ENCODE measurements at places on chromosomes 5 and 9.

DNA sequence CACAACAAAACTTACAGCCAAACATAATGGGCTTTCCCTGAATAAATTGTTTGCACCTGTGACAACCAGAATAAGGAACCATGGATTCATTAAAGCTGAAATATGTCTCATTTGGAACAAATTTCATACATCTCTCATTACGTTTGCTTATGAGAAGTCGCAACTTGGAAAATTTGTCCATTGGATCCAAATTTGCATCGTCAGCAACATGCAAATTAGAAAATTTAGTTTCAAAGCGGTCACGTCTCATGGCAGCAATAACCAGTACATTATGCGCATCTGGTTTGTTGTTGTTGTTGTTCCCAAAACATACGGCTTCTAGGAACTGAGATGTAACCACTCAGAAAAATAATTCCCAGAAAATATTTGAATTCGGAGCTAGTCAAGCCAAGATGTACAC, 1311.5 kb upstream of the CDH6 start:
- DNase-seq: no peak

DNA sequence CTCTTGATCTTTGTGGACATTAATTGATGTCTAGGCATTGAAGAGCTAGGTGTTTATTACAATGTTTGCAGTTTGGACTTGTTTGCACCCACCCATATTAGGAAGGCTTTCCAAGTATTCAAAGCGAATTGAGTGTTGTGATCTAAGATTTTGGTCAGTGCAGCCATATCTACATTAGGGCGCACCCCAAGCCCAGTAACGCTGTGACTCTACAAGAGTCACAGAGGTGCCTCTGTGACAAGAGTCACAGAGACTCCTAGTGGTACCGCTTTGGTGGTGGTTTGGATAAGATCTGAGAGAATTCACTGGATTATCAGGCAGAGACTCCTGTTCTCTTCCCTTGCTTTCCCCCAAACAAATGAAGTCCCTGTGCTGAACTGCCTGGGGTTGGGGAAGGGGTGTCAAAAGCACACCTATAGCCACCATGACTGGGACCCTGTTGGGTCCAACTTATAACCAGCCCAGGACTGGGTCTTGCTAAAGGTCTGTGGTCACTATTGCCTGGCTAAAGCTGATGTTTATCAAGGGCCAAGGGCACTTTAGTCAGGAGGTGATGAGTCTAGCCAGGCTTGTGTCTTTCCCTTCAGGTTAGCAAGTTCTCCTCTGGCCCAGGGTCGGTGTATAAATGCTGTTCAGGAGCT, 114.1 kb upstream of the RIOK2 start:
- peak; percentile 11 for DNase-seq

DNA sequence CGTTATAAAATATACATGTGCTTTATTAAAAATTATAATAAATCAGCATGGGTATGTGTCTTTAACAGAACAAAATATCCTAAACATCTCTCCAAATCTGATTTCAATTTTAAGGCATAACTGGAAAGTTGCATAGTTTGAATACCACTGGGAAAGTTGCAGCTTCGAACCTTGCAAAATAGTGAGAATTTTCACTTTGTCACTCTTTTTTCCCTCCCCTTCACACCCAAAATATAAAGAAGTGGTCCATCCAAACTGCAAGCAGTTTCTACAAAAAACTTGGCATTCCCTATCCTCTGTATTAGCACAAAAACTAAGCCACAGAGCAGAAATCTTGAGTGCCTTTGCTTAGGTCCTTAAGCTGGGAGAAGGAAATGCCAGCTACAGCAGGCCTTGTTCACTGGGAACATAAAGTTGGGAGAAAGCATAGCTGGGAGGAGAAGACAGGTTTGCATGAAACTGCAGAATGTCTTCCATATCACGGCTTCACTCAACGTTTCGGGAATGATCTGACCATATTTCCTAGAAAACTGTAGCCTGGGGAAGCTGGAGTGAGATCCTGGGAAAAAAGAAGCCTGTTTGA, 400.3 kb downstream of the EBF1 start:
- DNase-seq: no peak

DNA sequence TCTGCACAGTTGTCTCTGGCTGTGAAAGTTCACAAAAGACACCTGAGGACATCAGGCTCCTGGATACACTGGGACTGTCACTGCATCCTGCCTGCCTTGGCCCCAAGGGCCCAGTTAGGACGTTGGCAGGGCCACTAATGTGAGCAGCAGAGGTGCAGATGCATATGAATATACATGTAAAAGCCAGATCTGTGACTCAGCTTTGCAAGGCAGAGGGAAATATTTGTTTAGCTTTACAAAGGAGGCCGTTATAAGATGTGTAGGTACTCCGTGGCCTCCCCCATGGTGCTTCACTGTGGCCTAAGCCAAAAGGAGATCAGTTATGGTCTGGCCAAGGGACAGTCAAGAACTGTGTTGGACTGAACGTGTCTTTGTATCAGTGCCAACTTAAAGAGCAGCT, 4.1 kb upstream of the C1QTNF3 start:
- no peak for DNase-seq

- no peak for DNase-seq
Measured at GRCh38 chr9:115158661-115159481, 40.9 kb upstream of the TNC start.

DNA sequence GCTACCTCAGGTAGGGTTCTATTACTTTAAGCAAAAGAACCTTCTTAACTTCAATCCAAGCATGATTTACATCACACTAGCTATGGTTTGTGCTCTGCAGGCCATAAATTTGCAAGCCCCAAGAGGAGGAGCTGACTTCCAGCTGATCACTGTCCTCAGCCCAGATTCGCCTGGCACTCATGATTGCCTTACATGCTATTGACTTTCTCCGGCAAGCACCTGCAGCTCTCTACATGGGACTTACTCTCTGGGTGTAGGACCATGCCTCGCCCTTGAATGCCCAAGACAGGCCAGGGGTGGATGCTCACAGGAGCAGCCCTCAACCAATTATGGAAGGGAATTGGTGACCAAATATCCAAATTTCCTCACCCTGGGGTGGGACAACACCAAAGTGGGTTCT, 99.8 kb downstream of the ESM1 start:
- DNase-seq: no peak

DNA sequence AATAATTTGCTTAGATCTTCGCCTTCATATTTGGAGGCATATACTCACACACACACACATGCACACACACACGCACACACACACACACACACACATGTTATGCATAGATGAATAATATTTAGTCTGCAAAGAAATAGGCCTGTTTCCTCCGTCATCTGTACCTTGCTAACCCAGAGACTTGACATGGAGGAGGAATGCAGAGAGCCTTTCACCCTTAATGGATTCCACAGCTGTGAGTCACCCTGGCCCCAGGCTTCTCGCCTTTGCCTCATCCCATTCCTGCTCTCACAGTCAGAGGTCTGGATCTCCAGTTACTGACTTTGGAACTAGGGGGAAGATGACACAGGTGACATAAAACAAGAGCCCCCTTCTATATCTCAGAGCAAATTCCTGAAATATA, 29.7 kb downstream of the ZNF462 start:
- no peak for DNase-seq

DNA sequence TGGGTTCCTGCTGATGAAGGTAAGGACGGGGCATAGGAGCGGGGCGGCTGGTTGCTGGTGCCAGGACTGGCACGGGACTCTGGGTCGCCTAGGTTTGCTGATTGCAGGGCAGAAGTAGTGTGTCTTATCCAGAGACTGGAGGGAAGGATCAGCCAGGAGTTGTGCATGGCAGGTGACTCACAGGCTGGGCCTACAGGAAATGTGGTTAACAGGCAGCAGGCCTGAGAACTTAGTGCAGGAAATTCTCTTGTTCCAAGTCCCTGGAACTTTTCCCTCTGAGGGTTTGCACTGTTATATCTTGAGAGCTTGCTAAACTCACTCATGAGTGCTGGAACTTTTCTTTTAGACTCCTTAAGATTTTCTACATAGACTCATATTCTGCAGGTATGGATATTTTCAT, 95.1 kb downstream of the ANXA2R start:
- no peak for DNase-seq

DNA sequence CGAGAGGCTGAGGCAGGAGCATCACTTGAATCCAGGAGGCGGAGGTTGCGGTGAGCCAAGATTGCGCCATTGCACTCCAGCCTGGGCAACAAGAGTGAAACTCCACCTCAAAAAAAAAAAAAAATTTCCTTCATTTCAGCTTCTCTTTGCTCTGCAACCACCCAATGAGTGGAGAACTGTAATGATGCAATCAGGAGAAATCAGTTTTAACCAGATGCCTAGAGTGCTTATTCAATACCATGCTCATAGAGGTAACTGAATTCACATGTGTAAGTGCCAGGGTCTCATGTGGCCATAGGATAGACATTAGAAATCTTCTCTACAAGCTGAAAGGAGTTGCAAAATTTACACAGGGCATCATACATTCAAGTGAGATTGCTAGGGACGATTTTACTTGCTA, 70.6 kb downstream of the HMHB1 start:
- no peak for DNase-seq

GRCh38 chr5:141709699-141710267, 27.8 kb upstream of the ARAP3 start:
- no peak for DNase-seq

DNA sequence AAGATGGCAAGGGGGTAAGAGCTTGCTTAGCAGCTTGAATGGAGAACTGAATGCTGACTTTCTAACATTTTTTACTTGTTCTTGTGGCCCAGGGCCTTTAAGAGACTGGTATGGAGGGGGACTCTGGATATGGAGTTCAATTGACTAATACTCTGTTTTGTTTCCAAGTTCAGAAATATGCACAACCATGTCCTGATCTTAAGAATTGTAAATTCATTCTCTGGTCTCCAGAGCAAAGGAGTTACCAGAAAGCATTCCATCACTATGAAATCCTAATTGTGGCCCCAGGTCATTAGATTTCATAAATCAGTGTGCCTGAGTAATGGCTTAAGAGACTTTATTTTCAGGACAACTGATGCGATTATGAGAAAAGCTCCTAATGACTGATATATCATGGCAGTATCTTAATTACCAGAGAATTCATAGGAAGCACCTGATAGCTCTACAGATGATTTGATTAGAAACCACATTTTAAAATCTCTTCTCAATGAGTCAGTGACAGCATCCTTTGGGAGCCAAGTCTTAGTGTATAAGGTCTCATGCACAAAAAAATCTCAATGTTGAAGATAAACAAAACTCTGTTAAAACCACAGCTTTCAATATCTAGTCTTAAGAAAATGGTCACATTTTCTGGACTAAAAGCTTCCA, 613.6 kb upstream of the KLF4 start:
- no peak for DNase-seq

- no peak for DNase-seq
Measured at GRCh38 chr5:180130291-180130869, 58.8 kb upstream of the RNF130 start.

DNA sequence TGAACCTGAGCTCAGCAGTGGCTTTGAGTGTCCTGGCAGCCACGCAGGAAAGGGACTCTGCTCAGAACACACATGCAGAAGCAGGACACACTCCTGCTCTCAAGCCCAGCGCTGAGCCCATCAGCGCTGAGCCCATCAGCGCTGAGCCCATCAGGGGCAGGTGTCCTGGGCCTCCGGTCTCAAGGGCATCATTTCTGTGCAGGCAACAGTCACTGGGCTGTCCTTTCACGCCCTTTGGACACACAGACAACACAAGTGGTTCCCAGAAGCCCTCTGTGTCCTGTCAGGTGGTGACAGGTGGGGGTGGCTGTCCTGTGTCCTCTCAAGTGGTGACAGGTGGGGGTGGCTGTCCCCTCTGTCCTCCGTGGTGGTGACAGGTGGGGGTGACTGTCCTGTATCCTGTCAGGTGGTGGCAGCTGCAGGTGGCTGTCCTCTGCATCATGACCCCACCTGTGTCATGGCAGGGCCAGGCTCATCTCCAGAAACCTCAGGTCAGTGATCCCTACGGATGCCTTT, 39.0 kb upstream of the CLPTM1L start:
- DNase-seq: no peak

DNA sequence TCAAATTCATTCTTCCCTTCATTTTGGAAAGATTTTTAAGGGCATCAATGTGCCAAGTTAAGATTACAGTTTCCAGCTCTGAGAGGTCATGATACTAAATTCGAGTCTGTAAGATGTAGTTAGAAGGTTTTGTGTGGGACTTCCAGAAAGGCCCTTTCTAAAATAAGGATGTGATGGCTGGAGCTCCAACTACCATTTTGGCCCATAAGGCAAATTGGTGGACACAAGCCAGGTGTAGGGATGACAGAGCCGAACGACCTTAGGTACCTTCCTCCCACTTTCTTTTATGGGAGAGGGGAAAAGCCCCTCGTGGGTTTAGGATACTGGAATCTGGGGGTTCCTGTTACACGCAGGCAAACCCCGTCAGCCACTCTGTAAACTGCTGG, 54.3 kb upstream of the PTPDC1 start:
- DNase-seq: no peak

DNA sequence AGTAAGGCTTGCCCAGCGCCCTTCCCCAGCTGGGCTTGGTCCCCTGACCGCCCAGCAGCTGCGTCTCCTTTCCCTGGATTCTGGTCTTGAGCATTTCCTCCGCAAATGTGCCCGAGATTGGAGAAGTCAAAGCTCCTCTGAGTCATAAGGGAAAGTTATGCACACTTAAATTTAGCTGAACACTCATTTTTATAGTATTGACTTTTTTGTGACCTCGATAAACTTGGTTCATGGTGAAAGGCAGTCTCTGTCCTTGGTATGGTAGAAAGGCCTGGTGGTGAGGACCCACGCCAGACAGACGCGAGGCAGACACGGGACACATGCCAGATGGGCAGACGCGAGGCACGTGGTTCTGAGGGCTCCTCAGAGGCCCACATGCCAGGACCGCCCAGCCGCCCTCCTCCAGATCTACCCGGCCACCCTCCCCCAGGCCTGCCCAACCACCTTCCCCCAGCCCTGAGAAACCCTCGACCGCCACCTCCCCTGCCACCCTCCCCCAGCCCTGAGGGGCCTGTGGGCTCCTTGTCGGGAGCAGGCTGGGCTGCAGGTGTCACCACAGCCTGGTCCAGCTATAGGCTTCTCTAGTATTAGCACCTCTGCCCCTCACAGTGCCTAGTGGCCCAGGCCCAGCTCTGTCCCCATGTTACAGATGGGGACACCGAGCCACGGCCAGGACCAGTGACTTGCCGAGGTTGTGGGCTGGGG, 60.9 kb upstream of the CACNA1B start:
- DNase-seq: peak; percentile 52

GRCh38 chr5:1415626-1416360, 29.4 kb downstream of the SLC6A3 start:
- no peak for DNase-seq

- no peak for DNase-seq
Measured at GRCh38 chr5:54445691-54446378, 9.7 kb upstream of the HSPB3 start.

DNA sequence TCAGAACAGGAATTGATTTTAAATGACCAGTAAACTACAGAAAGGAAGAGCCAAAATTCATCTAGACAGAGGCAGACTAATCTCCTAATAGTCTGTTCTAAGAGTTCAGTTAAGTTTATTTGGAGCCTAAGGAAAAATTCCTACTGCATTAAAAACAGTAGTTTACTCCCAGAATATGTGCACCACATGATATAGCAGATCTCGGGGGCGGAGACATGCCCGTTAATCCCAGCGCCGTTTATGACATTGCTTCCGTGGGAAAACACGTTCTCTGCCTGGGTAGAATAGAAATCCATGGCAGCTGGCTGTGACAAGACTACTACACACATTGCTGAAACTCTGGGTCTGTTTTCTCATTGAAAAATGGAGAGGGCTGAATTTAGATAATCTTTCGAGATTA, 11.4 kb downstream of the HABP4 start:
- no peak for DNase-seq

- DNase-seq: no peak
Measured at GRCh38 chr5:7886849-7887475, 18.0 kb downstream of the MTRR start.

- DNase-seq: no peak
Measured at GRCh38 chr5:174412941-174413340, 311.4 kb upstream of the MSX2 start.

GRCh38 chr5:132074091-132074771, 642 bp downstream of the CSF2 start:
- DNase-seq: no peak
